ENCODE measurements at places on chromosomes 1 and 21.
A peak's percentile ranks its signal among the peaks of the same experiment; 100 is the strongest.

DNA sequence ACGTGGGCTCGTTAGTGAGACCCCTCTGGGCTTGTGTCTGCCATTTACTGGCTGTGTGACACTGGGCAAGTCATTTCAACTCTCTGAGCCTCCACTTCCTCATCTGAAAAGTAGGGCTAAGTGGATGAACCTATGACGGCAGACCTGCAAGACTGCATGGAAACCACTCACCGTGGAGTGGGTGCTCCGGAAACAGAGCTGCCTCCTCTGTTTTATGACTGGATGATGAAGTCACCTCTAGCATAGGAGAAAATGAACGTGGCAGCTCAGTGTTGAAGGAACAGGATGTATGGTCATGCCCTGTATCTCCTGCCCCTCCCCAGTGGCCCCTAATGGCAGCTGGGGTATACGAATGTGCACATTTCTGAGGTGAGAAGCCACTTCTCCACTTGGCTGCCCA, 40.5 kb downstream of the STPG1 start:
- DNase-seq = no peak
- no peaks in the 10 kb centered on the region for H3K4me1 ChIP-seq
- H3K27ac ChIP-seq = no peak overlapping the region

GRCh38 chr1:44238660-44239059, 25.4 kb downstream of the DMAP1 start:
- no peak overlapping the region for H3K4me3 ChIP-seq
- peaks cover 3% of the 10 kb centered on the region for H3K4me1 ChIP-seq
- H3K36me3 ChIP-seq = no peaks in the 10 kb centered on the region
- no peak for DNase-seq

- no peak for DNase-seq
- H3K4me3 ChIP-seq = no peak overlapping the region
- peaks cover 23% of the 10 kb centered on the region for H3K27me3 ChIP-seq
- no peaks in the 10 kb centered on the region for H3K36me3 ChIP-seq
- H3K4me1 ChIP-seq = no peaks in the 10 kb centered on the region
- H3K27ac ChIP-seq = no peak overlapping the region
Observed at GRCh38 chr21:35547946-35548774, 499.1 kb upstream of the RUNX1 start.

DNA sequence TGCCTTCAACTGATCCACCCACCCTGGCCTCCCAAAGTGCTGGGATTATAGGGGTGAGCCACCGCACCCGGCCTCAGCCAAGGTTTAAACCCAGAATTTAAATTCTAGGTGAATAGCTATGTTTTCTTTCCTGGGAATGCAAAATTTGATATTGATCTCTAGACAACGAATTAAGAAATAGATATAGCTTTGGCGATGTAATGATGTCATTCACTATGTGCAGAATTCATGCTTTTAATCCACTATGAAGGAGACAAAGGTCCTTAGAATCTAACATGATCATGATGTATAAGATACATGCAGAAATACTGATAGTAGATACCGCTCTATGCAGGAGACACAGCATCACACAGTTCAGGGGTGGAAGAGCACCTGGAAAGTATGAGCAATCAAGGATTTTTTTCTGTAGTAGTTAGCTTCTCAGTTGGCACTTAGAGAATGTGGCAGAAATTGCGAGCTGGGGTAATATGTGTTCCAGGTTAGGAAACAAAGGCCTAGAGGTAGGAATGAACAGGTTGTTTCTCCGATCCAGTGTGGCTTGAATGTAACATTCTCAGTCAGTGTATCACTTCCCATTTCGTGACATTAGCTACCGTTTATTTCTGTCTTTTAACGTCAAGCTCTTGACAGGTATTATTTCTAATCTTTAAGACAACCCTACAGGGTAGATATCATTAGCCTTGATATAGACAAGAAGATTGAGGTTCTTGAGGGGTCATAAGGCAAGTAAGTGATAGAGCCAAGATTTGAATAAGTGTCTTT, 3.0 kb upstream of the CEP350 start:
- H3K4me1 ChIP-seq = peaks cover 31% of the 10 kb centered on the region
- H3K27ac ChIP-seq = no peak overlapping the region
- H3K36me3 ChIP-seq = no peaks in the 10 kb centered on the region
- no peak for DNase-seq

DNA sequence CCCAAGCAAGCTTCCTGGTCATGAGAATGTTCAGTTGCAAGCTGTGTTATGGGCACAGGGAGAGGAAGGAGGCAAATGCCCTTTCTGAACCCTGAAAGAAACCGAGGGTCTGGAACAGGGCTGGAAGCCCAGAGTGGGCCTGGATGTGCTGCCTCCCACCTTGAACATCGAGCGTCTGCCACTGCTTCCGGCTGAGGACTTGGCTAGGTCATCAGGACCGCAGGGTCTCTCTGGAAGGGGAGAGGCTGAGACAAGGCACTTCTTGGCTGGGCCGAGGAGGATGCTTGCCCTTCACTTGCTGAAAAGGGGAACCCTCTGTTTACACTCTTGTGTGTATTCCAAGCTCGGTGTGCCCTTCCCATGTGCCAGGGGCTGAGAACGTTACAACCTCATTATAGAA, 168.0 kb upstream of the C1orf174 start:
- no peaks in the 10 kb centered on the region for H3K4me1 ChIP-seq
- no peak overlapping the region for H3K27ac ChIP-seq
- peaks cover 1% of the 10 kb centered on the region for H3K27me3 ChIP-seq
- no peaks in the 10 kb centered on the region for H3K36me3 ChIP-seq
- no peak overlapping the region for H3K4me3 ChIP-seq

DNA sequence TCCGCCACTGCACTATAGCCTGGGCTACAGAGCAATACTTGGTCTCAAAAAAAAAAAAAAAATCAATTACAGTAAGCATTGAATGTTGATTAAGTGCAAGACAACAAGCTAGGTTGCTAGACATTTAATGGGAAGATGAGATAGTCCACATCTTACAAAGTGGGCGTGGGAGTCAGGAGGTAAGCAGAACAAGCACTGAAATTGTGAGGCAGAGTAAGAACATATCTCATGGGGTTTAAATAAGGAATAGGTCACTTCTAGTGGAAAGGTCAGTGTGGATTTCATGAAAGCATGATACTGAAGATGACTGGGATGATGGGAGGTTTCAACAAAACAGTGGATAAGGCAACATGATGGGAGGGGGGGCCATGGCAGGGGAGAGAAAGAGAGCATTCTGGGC, 1.9 kb upstream of the OLFML2B start:
- no peak overlapping the region for H3K4me3 ChIP-seq
- DNase-seq = no peak
- no peak overlapping the region for H3K27ac ChIP-seq
- peaks cover 53% of the 10 kb centered on the region for H3K27me3 ChIP-seq
- H3K36me3 ChIP-seq = no peaks in the 10 kb centered on the region

- H3K4me3 ChIP-seq = no peak overlapping the region
- DNase-seq = no peak
- no peak overlapping the region for H3K27ac ChIP-seq
Observed at GRCh38 chr1:112297536-112297935, 98.5 kb upstream of the CTTNBP2NL start.

- peaks cover 16% of the 10 kb centered on the region for H3K27me3 ChIP-seq
- H3K36me3 ChIP-seq = no peaks in the 10 kb centered on the region
- H3K4me3 ChIP-seq = no peak overlapping the region
- no peaks in the 10 kb centered on the region for H3K4me1 ChIP-seq
- DNase-seq = no peak
- H3K27ac ChIP-seq = no peak overlapping the region
Observed at GRCh38 chr21:32844076-32844475, 72.5 kb upstream of the PAXBP1 start.

DNA sequence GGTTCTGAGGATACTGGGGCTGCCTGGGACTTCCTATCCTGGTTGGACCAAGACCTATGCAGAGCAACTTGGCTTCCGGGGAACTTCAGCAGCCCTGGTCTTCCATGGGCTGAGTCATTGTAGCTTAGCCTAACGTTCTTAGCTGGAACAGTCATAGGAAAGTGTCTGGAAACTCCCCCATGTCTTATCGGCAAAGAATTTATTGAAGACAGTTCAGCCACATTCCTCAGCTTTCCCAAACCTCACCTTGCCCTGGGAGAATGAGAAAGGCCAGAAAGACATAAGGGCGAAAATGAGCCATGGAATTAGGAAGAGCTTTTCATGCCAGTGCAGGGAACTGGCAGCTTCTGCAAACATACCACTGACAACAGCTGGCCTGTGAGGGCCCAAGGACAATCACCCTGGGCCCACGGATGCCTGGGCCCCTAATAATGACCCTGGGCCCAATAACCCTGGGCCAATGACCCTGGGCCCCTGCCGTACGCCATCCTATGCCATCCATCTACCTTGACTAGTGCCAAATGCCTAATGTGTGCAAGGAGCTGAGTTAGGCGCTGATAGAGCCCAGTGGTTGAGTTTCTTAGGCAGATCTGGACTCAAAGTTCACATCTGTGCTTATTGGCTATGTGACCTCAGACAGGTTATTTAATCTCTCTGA, 114.4 kb upstream of the GADD45A start:
- DNase-seq = no peak
- no peak overlapping the region for H3K4me3 ChIP-seq
- H3K4me1 ChIP-seq = no peaks in the 10 kb centered on the region
- H3K36me3 ChIP-seq = no peaks in the 10 kb centered on the region

DNA sequence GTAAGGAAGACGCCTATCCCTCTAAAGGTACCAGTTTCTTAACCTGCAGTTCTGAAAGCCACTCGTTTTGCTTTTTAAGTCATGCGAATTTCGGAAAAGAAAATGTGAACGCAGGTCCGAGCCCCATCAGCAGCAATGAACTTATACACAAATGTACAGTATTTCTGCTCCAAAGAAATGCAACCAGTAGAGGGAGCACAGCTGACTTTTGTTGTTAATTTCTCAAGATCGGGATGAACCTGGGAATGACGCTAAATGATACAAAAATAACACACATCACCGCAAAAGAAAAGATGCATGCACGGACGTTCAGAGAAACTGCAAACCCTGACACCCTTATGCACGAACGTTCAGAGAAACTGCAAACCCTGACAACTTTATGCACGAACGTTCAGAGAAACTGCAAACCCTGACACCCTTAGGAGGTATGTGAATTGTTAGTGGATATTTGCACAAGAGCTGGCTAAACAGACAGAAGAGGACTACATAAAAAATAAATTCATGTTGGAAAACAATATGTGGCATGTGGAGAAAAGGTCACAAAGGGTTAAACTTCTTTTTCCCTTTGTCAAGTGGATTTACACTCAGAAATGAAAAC, 3.5 kb upstream of the TIAM1 start:
- no peak overlapping the region for H3K4me3 ChIP-seq
- H3K27me3 ChIP-seq = peaks cover 28% of the 10 kb centered on the region

GRCh38 chr1:59258412-59259032, 38.4 kb upstream of the FGGY start:
- no peaks in the 10 kb centered on the region for H3K4me1 ChIP-seq
- no peak for DNase-seq
- no peak overlapping the region for H3K27ac ChIP-seq
- H3K36me3 ChIP-seq = no peaks in the 10 kb centered on the region
- peaks cover 2% of the 10 kb centered on the region for H3K27me3 ChIP-seq

GRCh38 chr1:16029288-16029687, 7.5 kb downstream of the CLCNKA start:
- H3K4me3 ChIP-seq = no peak overlapping the region
- H3K36me3 ChIP-seq = no peaks in the 10 kb centered on the region
- no peaks in the 10 kb centered on the region for H3K27me3 ChIP-seq
- no peak for DNase-seq
- no peak overlapping the region for H3K27ac ChIP-seq
- H3K4me1 ChIP-seq = no peaks in the 10 kb centered on the region

DNA sequence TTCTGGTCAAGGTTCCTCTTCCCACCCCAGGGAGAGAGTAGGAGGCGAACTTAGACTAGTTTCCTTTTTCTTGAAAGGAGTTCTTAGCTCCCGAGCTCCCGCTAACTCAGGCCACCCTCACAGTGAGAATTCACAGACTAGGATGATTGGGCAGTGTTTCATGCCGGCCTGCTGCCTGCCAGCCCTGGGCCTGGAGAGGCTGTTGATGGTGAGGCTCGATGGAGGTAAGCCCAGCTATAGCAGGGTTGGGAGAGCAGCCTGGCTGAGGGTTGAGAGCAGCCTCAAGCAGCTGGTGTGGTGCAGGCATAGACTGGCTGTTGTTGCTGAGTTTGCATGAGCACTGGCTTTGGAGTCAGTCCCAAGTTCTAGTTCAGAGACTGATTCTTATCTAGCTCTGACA, 274.4 kb downstream of the MATN1 start:
- DNase-seq = no peak
- no peaks in the 10 kb centered on the region for H3K4me1 ChIP-seq
- no peak overlapping the region for H3K4me3 ChIP-seq
- H3K27me3 ChIP-seq = no peaks in the 10 kb centered on the region
- no peak overlapping the region for H3K27ac ChIP-seq
- H3K36me3 ChIP-seq = no peaks in the 10 kb centered on the region

DNA sequence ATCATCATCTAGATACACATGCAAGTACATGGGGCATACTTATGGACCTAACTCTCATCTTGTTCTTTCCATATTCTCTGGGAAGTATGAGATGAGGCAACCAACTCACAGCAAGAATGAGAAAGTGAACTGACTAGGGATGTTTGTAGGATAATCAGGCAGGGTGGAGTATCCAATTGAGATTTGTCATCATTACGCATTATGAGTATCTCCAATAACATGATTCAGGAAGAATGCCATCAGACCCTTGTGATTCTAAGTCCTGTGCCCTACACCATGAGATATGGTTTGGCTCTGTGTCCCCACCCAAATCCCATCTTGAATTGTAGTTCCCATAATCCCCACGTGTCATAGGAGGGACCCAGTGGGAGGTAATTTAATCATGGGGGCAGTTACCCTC, 154.0 kb downstream of the SLC30A10 start:
- H3K4me1 ChIP-seq = no peaks in the 10 kb centered on the region
- DNase-seq = no peak
- no peaks in the 10 kb centered on the region for H3K27me3 ChIP-seq
- H3K27ac ChIP-seq = no peak overlapping the region

DNA sequence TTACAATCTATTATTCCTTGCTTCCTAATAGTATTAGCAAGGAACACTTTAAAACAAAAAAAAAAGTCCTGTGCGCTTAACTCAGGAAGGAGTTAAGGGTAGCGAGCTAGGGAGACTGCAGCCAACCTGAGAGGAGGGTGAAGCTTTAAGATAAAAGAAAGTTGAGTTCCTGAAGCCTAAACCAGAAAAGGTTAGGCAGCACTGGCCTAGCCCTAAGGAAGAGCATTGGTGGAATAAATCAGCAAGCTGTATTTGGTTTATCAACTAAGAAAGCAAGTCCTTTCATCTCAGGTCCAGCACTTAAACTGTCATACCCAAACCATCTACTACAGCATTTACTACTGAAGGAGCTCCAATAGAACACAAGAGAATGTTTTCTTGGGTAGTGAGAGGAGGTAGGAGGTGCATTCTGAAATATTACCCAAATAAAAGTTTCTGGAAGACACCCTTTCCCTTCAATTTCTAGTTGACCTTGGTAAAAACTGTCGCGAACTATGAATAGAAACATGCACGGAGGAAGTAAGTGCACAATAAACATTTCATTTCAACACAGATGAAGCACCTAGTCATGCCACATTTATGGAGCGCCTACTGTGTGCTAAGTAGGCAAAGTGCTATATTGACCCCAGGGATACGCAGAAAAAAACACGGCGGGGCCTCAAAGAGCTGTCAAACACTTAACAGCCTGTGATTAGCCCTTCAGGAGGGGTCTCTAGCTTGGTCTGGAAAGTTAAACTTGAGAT, 1.3 kb downstream of the GLRX2 start:
- H3K4me3 ChIP-seq = peak overlapping the region; percentile 92
- peaks cover 3% of the 10 kb centered on the region for H3K36me3 ChIP-seq
- H3K27ac ChIP-seq = peak overlapping the region; percentile 37
- DNase-seq = no peak
- no peaks in the 10 kb centered on the region for H3K27me3 ChIP-seq
